Stimulated activated CD8-positive, alpha-beta memory T cell treated with anti-CD3 and anti-CD28 coated beads, Interleukin-12 subunit alpha, Interleukin-12 subunit beta, amount 100 ng/mL, for 1 hour (primary cell): ENCODE measurements at places on chromosomes 3 and 15.

DNA sequence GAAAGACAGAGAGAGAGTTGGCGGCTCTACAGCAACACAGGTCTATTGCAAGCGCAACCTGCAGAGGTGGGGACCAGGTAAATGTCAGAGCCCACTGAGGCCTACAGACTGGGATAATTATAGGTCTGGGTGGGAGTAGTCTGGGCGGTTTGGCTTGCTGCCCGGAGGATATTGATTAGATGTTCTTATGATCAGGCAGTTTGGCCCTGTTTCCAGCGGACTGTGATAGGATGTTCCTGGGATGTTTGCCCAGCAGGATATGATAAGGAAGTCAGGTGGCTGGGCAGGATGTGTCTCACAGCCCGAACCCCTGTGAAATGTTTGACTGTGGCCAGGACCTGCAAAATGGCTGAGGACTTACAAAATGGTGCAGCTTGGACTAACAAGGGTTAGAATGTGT, 364.9 kb downstream of the NAALADL2 start:
- DNase-seq = no peak

DNA sequence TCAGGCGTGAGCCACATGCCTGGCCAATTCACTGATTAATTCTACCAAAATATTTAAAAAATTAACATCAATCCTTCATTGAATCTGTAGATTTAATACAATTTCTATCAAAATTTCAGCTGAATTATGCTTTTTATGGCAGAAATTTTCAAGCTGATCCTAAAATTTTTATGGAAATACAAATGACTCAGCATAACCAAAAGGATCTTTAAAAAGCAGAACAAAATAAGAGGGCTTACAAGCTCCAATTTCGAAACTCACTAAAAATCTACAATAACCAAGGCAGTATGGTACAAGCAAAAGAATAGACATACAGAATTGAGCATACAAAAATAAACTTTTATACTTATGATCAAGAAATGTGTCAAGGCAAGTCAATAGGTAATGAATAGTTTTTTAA, 180.4 kb upstream of the CTNNB1 start:
- no peak for DNase-seq

- no peak for DNase-seq
These were observed 17.2 kb downstream of the ALPK3 start for GRCh38 chr15:84834229-84834955.

GRCh38 chr3:171133337-171133736, 106.8 kb upstream of the SLC2A2 start:
- DNase-seq = no peak

- no peak for DNase-seq
These were observed 4.4 kb upstream of the VPS8 start for GRCh38 chr3:184807549-184807948.
